Karpas-422 (cell line): ENCODE measurements at places on chromosomes 12 and 14. TPM values are rescaled to one million over a fixed set of nuclear protein-coding genes. Genes with fewer than 3 reads are reported as not detected.

DNA sequence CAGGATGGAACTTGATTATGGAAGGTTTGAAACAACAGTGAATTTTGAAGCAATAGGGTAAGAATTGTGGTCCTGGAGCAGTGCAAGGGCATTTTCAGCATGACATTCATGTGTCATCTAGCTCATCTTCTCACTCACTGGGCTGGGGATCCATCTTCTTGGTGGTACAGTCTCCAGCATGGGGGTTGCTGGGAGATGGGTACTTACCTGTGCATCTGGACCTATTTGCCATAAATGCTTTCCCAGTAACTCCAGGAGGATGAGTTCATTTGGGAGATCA, 7.2 kb downstream of the HSP90AA1 start:
- H3K4me3 ChIP-seq = no peak overlapping the region
- H3K27me3 ChIP-seq = no peaks in the 10 kb centered on the region
- no peak overlapping the region for H3K27ac ChIP-seq
- H3K36me3 ChIP-seq = peaks cover 62% of the 10 kb centered on the region

The KDM2B gene
- 39.1 and 102 TPM in 2 replicates for total RNA-seq

DNA sequence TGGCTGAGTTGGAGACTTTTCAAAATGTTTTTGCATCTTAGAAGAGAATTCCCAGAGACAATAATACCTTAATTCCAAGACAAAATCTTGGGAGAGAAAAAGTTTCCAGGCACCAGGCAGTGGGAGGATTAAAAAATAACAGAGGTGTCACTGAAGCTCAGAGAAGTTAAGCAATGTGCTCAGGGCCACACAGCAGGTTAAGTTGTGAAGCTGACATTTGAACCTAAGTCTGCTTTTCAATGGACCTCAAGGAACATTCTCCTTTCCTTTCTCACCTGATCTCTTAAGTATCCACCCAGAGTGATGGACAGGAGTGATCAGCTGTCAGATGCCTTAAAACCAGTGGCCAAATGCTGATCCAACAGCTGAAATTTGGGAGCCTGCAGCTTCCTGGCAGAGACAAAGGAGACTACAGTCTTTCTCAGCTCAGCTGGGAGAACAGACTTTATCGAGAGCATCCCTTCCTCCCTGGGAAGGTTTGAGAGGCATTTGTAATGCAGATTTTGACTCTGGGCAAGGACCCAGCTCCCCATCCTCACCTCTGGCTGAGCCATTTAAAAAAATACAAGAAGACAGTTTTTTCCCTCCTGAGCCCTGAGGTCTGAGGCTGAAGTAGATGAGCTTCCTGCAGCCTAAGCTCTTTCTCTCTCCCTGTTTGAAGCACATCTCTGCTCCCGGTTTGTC, 174.9 kb upstream of the RPH3A start:
- H3K36me3 ChIP-seq = no peaks in the 10 kb centered on the region
- no peaks in the 10 kb centered on the region for H3K4me1 ChIP-seq
- no peaks in the 10 kb centered on the region for H3K27me3 ChIP-seq
- H3K4me3 ChIP-seq = no peak overlapping the region
- H3K27ac ChIP-seq = no peak overlapping the region

DNA sequence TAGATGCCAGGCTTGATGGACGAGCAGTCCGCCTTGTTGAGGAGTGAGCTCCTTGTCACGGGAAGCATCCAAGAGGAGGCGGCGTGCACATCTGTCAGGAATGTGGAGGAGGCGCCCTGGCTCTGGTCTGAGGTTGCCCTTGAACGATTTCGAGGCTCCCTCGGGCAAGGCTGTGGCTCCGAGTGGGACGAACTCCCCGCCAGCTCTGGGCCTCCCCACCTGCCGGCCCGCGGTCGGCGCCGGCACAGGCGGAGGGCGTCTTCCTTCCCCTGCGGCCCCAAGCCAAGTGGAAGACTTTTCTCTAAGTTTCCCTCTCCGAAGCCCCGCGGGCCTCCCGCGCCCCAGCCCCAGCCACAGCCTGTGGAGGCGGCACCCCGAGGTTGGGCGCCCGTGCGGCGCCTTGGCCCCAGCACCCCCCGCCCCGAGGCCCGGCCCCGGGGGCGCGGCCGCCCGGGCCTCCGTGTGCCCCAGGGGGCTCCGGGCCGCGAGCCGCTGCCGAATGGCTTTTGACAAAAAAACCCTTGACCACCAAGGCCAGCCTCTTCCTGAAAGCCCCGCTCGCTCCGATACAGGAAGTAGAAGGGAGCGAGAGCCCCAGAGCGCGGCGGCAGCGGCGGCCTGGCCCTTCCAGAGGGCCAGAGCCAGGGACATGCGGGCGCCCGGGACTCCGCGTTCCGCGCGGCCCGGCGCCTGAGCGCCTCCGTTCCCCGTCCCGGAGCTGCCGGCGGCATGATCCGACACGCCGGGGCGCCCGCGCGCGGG, at the start of gene RIN3:
Gene RIN3, plus strand, starts transcription at position 578 of the 762 bp plus-strand sequence. Its CDS starts 152 bp downstream, at position 730.
- no peak for DNase-seq
- no peaks in the 10 kb centered on the region for H3K4me1 ChIP-seq
- no peak within 1 kb of the TSS for H3K4me3 ChIP-seq
- H3K27me3 ChIP-seq = no peaks in the 10 kb centered on the region

- H3K27me3 ChIP-seq = no peaks in the 10 kb centered on the region
- H3K27ac ChIP-seq = no peak overlapping the region
- no peak for DNase-seq
- H3K4me3 ChIP-seq = no peak overlapping the region
Observed at GRCh38 chr14:37165794-37166193, 6.6 kb downstream of the SLC25A21 start.
